Activated CD8-positive, alpha-beta memory T cell treated with anti-CD3 and anti-CD28 coated beads, Interleukin-2, amount 10 ng/mL, durations not matched to agents 7 days and 5 days (primary cell): ENCODE measurements at places on chromosomes 16 and 17. TPM values are rescaled to one million over a fixed set of nuclear protein-coding genes. Genes with fewer than 3 reads are reported as not detected.

Gene TBC1D3C
- total RNA-seq: not detected

Gene CD300LB
- total RNA-seq: not detected

Gene TK2
- total RNA-seq: 8.5 TPM

Gene KRT17
- not detected for total RNA-seq

Gene PIMREG
- 6.8 TPM for total RNA-seq

Gene GLP2R
- not detected for total RNA-seq

Gene PTX4
- not detected for total RNA-seq

Gene KIF1C
- 39.8 TPM for total RNA-seq

Gene BOLA2B
- total RNA-seq: 238 TPM

Gene ZG16
- total RNA-seq: not detected

Gene ATXN1L
- 24.1 TPM for total RNA-seq

Gene BIRC5
- 87.7 TPM for total RNA-seq

Gene MSRB1
- total RNA-seq: 19.8 TPM

Gene AXIN2
- 0.75 TPM for total RNA-seq

Gene JPH3
- total RNA-seq: not detected

Gene SLC4A1
- not detected for total RNA-seq

Gene ARHGAP44
- not detected for total RNA-seq

Gene SOST
- total RNA-seq: not detected

Gene PKMYT1
- total RNA-seq: 199 TPM

Gene CD300E
- not detected for total RNA-seq

Gene MT1G
- total RNA-seq: 3.4 TPM

Gene FOXL1
- total RNA-seq: not detected

Gene GRAPL
- 7.5 TPM for total RNA-seq

Gene GRB7
- not detected for total RNA-seq

Gene ADGRG1
- total RNA-seq: 19.9 TPM

Gene UTS2R
- 0.16 TPM for total RNA-seq

Gene CAVIN1
- 1.3 TPM for total RNA-seq

Gene CYBA
- total RNA-seq: 461 TPM

Gene TNFRSF17
- not detected for total RNA-seq

Gene ANKRD13B
- 15.6 TPM for total RNA-seq

Gene VPS25
- total RNA-seq: 62.8 TPM

Gene UMOD
- total RNA-seq: not detected

Gene CA4
- not detected for total RNA-seq

Gene ALOX12
- not detected for total RNA-seq

Gene OR2C1
- total RNA-seq: not detected

Gene KAT2A
- total RNA-seq: 49.0 TPM

Gene SLC47A2
- not detected for total RNA-seq

Gene RNF227
- total RNA-seq: 3.9 TPM

Gene TGFB1I1
- 1.0 TPM for total RNA-seq

Gene RAPGEFL1
- 4.6 TPM for total RNA-seq

Gene SKAP1
- total RNA-seq: 75.5 TPM

Gene VAT1L
- not detected for total RNA-seq

Gene IL17C
- not detected for total RNA-seq

Gene SLC38A8
- not detected for total RNA-seq

Gene NPIPB9
- 2.6 TPM for total RNA-seq

Gene WRAP53
- 29.0 TPM for total RNA-seq

Gene MAP2K4
- 29.9 TPM for total RNA-seq

Gene HES7
- 1.2 TPM for total RNA-seq

Gene KIF2B
- not detected for total RNA-seq

Gene MEIOB
- not detected for total RNA-seq

Gene HIGD1B
- total RNA-seq: not detected

Gene NR1D1
- total RNA-seq: 3.3 TPM

Gene CIITA
- 68.7 TPM for total RNA-seq

Gene ZNF624
- 4.5 TPM for total RNA-seq

Gene SHBG
- not detected for total RNA-seq

Gene NTN3
- total RNA-seq: not detected

Gene NECAB2
- not detected for total RNA-seq

Gene HS3ST3A1
- total RNA-seq: 0.21 TPM
